Activated CD8-positive, alpha-beta T cell treated with anti-CD3 and anti-CD28 coated beads, Interleukin-2, amount 10 ng/mL, durations not matched to agents 7 days and 5 days (primary cell): ENCODE measurements at places on chromosomes 11 and 22. TPM values are rescaled to one million over a fixed set of nuclear protein-coding genes. Genes with fewer than 3 reads are reported as not detected.

GRCh38 chr22:21978564-21979386 is 3.8 kb downstream of the TOP3B start:
- no peak for DNase-seq
- peaks cover 10% of the 10 kb centered on the region for H3K36me3 ChIP-seq
- peaks cover 28% of the 10 kb centered on the region for H3K4me1 ChIP-seq
- H3K27me3 ChIP-seq, result no peaks in the 10 kb centered on the region
- H3K27ac ChIP-seq, result peak overlapping the region; percentile 23

DNA sequence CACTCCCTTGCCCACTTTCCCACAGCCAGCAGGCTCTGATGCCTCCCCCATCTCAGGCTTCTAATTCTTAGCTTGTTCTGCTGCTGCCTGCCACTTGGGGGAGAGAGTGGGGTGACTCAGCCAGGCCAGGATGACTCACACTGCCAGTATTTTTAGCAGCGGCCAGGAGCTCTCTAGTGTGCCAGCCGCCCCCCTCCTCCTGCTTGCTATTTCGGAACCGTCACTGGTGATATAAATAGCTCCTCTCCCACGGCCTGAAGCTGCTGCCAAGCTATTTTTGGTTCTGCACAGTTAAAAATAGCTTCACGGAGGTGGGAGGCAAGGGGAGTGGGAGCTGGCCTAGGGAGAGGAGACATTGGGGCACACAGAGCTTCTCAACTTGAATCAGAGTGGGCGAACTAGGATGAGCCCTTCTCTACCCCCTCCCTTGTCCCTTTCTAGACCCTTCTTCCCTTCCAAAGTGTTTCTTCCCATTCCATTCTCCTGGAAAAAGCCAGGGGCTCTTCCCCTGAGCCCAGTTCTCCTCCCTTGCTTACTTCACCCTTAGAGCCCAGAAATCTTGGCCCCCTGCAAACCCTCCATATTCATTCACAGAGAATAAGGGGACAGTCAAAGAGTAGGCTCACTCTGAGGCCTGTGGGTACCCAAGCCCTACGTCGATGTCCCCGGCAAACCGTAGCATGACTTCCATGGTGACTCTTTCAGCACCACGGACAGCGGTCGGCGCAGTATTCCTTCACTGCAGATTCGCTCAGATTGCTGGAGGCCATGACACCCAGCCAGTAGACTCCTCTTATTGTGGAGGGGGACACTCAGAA is 2.5 kb upstream of the NPAS4 start:
- H3K4me3 ChIP-seq, result no peak overlapping the region
- H3K27me3 ChIP-seq, result peaks cover 37% of the 10 kb centered on the region
- H3K27ac ChIP-seq, result no peak overlapping the region

GRCh38 chr11:14148653-14149273 is 186.2 kb downstream of the SPON1 start:
- peaks cover 2% of the 10 kb centered on the region for H3K27me3 ChIP-seq
- no peak overlapping the region for H3K27ac ChIP-seq
- H3K4me1 ChIP-seq, result no peaks in the 10 kb centered on the region
- DNase-seq, result no peak

DNA sequence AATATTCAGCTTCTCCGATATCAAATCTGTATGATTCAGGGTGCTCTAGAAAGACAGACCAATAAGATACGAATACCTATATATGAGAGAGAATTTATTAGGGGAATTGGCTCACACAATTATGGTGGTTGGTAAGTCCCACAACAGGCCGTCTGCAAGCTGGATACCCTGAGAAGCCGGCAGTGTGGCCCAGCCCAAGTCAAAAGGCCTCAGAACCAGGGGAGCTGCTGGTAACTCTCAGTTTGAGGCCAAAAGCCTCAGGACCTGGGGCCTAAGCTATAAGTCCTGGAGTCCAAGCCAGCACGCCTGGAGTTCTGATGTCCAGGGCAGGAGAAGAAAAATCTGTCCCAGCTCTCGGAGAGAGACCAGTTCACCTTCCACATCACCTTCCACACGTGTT is 318.7 kb downstream of the BRD1 start:
- peaks cover 20% of the 10 kb centered on the region for H3K36me3 ChIP-seq
- DNase-seq, result no peak
- no peak overlapping the region for H3K27ac ChIP-seq

DNA sequence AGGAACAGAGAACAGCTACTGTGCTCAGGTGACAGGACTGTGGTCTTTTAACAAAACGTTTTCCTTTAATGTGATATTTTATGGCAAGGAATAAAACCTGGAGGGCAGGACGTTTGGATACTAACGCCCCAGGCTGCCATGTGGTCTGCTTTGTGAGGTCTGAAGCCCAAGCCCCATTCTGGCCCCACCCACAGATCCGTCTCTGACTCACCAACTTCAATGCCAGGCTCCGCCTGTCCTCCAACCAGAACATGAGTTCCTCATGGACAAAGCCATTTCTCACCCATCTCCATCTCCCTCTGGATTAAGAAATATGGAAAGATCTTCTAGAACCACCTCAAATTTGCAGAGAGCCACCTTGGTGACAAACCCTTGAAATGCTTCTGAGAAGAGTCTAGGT is 148.8 kb downstream of the CRYBB2 start:
- no peak overlapping the region for H3K4me3 ChIP-seq
- no peaks in the 10 kb centered on the region for H3K27me3 ChIP-seq
- DNase-seq, result no peak

The DRD2 gene
- total RNA-seq, result not detected

The B4GALNT4 gene
- 0.52 TPM for total RNA-seq

The PATE4 gene
- total RNA-seq, result not detected

The IFITM10 gene
- total RNA-seq, result 0.63 TPM
